Panc1 (cell line): ENCODE measurements at places on chromosomes 3 and 15. TPM values are rescaled to one million over a fixed set of nuclear protein-coding genes. Genes with fewer than 3 reads are reported as not detected.

The UBE3A gene
- 102 TPM for total RNA-seq

The ALDH1A3 gene
- total RNA-seq = 143 TPM

The ACAN gene
- total RNA-seq = 0.03 TPM

The NRROS gene
- 8.8 TPM for total RNA-seq

The SCAMP5 gene
- total RNA-seq = 11.2 TPM

The OR5K2 gene
- total RNA-seq = not detected

The DAZL gene
- total RNA-seq = not detected

The ANKRD63 gene
- 0.72 TPM for total RNA-seq

The PATL2 gene
- 0.49 TPM for total RNA-seq

The PGBD4 gene
- total RNA-seq = 2.3 TPM

The DOCK3 gene
- 0.21 TPM for total RNA-seq

The C3orf33 gene
- total RNA-seq = 3.2 TPM

The LTK gene
- not detected for total RNA-seq

The SEMA5B gene
- 1.2 TPM for total RNA-seq

The HRH1 gene
- 4.6 TPM for total RNA-seq

The STIMATE gene
- total RNA-seq = 15.7 TPM

The LRCH3 gene
- total RNA-seq = 75.8 TPM

The PLA2G4E gene
- total RNA-seq = not detected

The EPHA6 gene
- 0.57 TPM for total RNA-seq

The LEKR1 gene
- total RNA-seq = not detected

The HIGD2B gene
- 0.21 TPM for total RNA-seq

The ZNF385D gene
- total RNA-seq = 13.0 TPM

The UPK1B gene
- total RNA-seq = 4.4 TPM

The HYAL1 gene
- 0.18 TPM for total RNA-seq

The TLR9 gene
- total RNA-seq = not detected

The ZBBX gene
- not detected for total RNA-seq

The FAM107A gene
- total RNA-seq = 0.08 TPM

The B3GNT5 gene
- total RNA-seq = 22.8 TPM

The CFAP100 gene
- total RNA-seq = not detected

The ZNF710 gene
- total RNA-seq = 15.8 TPM

The GREM1 gene
- 0.41 TPM for total RNA-seq

The ZBTB47 gene
- 3.6 TPM for total RNA-seq

The TRPM1 gene
- total RNA-seq = not detected

The DNAH12 gene
- total RNA-seq = 0.21 TPM

The ADPRH gene
- 7.8 TPM for total RNA-seq

The SLC12A1 gene
- not detected for total RNA-seq

The SUSD5 gene
- total RNA-seq = 16.3 TPM
